ENCODE measurements at places on chromosomes 6 and 20. TPM values are rescaled to one million over a fixed set of nuclear protein-coding genes. Genes with fewer than 3 reads are reported as not detected.

GRCh38 chr6:14269436-14269835 lies 151.9 kb downstream of the CD83 start:
- H3K27me3 ChIP-seq, result no peaks in the 10 kb centered on the region
- no peaks in the 10 kb centered on the region for H3K36me3 ChIP-seq
- H3K4me1 ChIP-seq, result peaks cover 3% of the 10 kb centered on the region
- H3K4me3 ChIP-seq, result no peak overlapping the region
- DNase-seq, result no peak

DNA sequence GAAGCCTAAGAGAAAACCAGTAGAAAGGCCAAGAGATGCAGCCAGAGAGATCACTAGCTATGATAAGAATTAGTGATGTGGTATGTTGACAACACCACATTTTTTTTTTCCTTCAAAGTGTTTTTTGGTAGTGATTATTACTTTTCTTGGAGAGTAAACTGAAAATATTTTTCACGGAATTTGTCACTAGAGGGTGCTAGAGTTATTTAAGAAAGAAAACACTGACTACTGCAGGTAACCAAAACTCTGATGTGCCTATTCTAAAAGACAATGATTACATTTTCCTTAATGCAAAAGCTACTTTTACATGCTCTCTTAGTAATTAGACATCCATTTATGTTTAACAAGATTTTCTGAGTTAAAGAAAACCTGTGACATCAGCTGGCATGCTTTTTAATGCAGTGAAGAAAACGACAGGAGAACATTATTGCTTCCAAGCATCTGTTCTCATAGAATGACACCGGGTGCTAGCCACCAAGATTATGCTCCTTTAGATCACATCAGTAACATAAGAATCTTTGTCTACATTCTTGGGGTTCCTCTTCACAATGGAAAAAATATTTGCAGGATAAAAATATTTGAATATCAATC lies 28.8 kb downstream of the RWDD2A start:
- H3K36me3 ChIP-seq, result no peaks in the 10 kb centered on the region
- H3K4me1 ChIP-seq, result no peaks in the 10 kb centered on the region
- no peaks in the 10 kb centered on the region for H3K27me3 ChIP-seq
- no peak overlapping the region for H3K4me3 ChIP-seq
- no peak overlapping the region for H3K27ac ChIP-seq

DNA sequence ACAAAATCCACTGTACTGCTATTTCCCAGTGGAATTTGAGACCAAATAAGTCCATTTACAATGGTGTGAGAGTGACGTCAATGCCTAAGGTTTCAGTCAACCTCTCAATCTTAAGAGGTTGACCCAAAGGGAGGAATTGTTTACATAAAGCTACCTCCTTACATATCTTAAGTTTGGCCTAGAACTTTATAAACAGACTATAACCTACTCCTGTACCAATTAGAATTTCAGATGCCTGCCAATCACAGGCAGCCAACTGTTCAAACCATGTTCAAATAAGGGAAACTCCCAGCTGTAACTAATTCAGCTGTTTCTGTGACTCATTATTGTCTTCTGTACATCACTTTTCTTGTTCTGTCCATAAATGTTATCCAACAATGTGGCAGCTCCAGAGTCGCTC lies 14.5 kb downstream of the LGSN start:
- no peak for DNase-seq
- H3K27me3 ChIP-seq, result no peaks in the 10 kb centered on the region
- H3K4me3 ChIP-seq, result no peak overlapping the region
- no peaks in the 10 kb centered on the region for H3K36me3 ChIP-seq

- H3K4me1 ChIP-seq, result peaks cover 9% of the 10 kb centered on the region
- no peaks in the 10 kb centered on the region for H3K27me3 ChIP-seq
- DNase-seq, result no peak
Measured at GRCh38 chr6:105592329-105592728, 189.4 kb upstream of the PREP start.

- H3K4me3 ChIP-seq, result no peak overlapping the region
- no peaks in the 10 kb centered on the region for H3K4me1 ChIP-seq
- no peak for DNase-seq
- no peak overlapping the region for H3K27ac ChIP-seq
Measured at GRCh38 chr6:42226161-42226611, 8.5 kb upstream of the MRPS10 start.

- peak overlapping the region; percentile 94 for H3K27ac ChIP-seq
- H3K4me1 ChIP-seq, result peaks cover 100% of the 10 kb centered on the region
- H3K27me3 ChIP-seq, result no peaks in the 10 kb centered on the region
- peak overlapping the region; percentile 88 for H3K4me3 ChIP-seq
- no peaks in the 10 kb centered on the region for H3K36me3 ChIP-seq
Measured at GRCh38 chr6:142850679-142851423, 94.1 kb downstream of the HIVEP2 start.

- no peaks in the 10 kb centered on the region for H3K4me1 ChIP-seq
- H3K27me3 ChIP-seq, result peaks cover 11% of the 10 kb centered on the region
- DNase-seq, result no peak
- no peaks in the 10 kb centered on the region for H3K36me3 ChIP-seq
Measured at GRCh38 chr20:4563031-4563430, 158.7 kb upstream of the PRND start.

DNA sequence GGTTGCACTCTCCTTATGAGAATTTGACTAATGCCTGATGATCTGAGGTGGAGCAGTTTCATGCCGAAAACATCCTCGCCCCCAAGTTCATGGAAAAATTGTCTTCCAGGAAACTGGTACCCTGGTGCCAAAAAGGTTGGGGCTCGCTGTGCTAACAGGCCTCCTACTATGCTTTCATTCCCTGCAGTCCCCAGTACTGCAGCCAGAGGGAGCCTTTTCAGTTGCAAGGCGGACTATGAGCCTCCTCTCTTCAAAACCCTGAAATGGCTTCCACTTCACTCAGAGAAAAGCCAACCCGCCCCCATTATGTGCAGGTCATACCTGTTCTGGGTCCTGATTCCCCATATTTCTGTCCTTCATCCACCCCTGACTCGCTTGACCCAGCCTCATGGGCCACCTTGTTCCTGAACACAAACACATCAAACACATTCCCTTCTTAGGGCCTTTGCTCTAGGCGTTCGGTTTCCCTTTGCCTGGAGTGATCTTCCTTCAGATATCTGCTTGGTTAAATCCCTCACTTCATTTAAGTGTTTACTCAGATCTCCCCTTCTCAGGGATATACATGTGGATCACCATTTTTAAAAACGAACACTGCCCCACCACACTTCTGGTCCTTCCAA lies 173.7 kb downstream of the PHACTR1 start:
- DNase-seq, result peak; percentile 13
- no peaks in the 10 kb centered on the region for H3K4me1 ChIP-seq
- no peak overlapping the region for H3K4me3 ChIP-seq

GRCh38 chr6:34514593-34515472 lies 41.3 kb downstream of the SPDEF start:
- no peak overlapping the region for H3K4me3 ChIP-seq
- no peak overlapping the region for H3K27ac ChIP-seq
- no peaks in the 10 kb centered on the region for H3K4me1 ChIP-seq
- no peaks in the 10 kb centered on the region for H3K36me3 ChIP-seq

DNA sequence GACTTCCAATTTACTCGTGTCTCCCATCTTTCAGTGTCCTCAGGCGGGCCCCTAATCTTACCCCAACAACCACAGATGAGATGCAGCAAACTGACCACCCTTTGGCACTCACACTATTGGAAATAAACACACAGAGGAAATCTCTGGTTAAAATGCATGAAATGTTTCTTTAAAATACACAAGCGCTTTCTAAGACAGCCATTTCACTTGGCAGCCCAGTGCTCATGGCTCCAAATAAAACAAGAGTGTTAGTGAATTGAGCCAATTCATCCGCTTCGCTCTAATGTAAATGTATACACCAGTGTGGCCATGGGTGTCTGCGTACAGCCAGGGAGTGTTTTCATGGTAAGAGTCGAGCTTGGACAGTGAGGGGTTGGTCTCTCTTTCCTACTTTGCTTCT lies 282.9 kb downstream of the CLIC5 start:
- DNase-seq, result no peak
- no peaks in the 10 kb centered on the region for H3K36me3 ChIP-seq
- H3K27me3 ChIP-seq, result no peaks in the 10 kb centered on the region
- H3K4me3 ChIP-seq, result no peak overlapping the region
- H3K27ac ChIP-seq, result no peak overlapping the region

DNA sequence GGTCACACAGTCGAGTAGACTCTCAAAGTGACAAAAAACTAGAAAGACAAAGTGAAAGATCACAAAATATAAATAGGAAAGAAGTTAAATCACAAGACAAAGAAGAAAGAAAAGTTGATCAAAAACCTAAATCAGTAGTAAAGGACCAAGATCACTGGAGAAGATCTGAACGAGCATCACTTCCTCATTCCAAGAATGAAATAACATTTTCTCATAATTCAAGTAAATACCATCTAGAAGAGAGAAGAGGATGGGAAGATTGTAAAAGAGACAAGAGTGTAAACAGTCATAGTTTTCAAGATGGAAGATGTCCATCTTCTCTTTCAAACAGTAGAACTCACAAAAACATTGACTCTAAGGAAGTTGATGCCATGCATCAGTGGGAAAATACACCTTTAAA lies 31.6 kb upstream of the GJA10 start:
- H3K27ac ChIP-seq, result no peak overlapping the region
- H3K27me3 ChIP-seq, result no peaks in the 10 kb centered on the region
- H3K36me3 ChIP-seq, result peaks cover 76% of the 10 kb centered on the region
- H3K4me3 ChIP-seq, result no peak overlapping the region
- peak; percentile 26 for DNase-seq
- H3K4me1 ChIP-seq, result peaks cover 4% of the 10 kb centered on the region

DNA sequence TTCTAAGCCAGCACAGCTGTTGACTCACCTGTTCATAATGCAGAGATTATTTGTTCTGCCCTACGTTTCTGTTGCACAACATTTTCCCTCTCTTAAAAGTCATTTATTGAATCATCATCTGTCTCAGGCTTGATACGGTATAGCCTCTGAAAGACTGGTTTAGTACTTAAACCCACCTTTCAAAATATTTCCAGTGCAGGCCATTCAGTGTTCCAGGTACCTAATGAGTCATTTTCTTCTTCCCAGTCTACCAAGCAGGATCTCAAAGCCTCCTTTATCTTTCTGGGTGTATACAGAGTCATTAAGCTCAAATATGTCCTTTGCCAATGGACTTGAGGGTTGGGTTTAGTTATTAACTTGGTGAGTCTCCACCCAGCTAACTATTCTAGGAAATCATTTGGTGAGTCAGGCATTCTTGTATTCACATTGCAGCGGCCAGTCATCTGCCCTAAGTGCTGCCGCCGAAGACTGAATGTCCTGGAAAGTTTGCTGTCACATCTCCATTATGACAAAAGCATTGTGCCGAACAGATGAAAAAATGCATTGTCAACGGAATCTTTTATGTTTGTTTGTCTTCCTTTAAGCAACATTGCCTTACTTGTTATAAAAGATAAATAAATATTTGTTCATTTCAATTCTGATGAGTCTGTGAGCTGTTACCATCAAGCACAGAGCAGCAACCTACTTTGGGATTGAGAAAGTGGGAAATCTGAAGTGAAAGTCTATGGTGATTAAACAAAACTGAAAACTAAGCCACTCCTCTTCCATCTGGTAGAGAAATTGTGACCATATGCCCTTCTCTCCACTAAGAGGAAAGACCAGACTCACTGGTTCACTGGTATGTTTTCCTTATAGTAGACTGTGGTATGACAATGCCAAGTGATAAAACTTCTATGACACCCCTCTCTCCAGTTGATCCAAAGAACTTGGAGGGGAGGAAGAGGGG lies 14.3 kb upstream of the FAM135A start:
- H3K36me3 ChIP-seq, result no peaks in the 10 kb centered on the region
- peaks cover 23% of the 10 kb centered on the region for H3K27me3 ChIP-seq
- no peak overlapping the region for H3K27ac ChIP-seq

DNA sequence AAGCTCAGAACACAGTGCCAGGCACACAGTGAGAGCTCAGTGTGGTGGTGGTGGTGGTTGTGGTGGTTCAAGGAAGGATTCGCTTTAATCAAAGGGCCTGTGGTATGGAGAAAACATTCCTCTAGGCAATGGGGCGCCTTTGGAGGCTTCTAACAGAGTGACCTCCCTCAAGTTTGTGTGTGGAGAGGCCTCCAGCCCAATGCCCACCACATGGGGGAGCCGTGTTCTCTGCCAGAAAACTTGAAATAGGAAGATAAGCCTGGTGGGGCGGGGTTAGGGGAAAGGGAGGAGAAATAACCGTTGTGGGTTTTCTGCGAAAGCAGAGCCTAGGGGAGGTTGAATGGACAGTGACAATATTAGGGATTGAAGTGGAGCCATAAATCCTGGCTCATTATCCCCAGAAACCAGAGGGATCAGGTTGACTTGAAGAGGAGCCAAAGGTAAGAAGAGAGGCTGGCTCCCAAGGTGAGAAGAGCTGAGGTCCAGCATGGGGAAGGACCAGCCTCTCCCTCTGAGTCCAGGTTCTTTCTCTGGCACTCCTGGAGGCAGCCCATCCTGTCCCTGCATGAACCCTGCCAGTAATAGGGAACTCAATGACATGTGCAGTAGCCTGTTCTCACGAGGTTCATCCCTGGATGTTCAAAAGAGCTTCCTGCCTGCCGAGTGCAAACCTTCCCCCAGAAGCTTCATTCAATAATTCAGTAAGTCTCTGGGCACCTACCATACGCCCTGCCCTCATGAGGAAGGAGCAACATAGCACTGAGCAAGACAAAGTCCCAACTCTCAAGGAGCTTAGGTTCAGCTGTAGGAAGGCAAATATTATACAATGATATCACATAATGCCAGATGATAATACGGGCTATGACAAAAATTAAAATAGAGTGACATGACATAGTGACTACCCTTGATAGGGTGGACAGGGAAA lies 51.4 kb downstream of the TGM2 start:
- no peak overlapping the region for H3K4me3 ChIP-seq
- no peak for DNase-seq
- H3K36me3 ChIP-seq, result no peaks in the 10 kb centered on the region
- no peaks in the 10 kb centered on the region for H3K27me3 ChIP-seq
- no peaks in the 10 kb centered on the region for H3K4me1 ChIP-seq
- H3K27ac ChIP-seq, result no peak overlapping the region

GRCh38 chr6:139146317-139146726 lies 11.4 kb downstream of the HECA start:
- peaks cover 7% of the 10 kb centered on the region for H3K36me3 ChIP-seq
- peaks cover 95% of the 10 kb centered on the region for H3K4me1 ChIP-seq
- no peaks in the 10 kb centered on the region for H3K27me3 ChIP-seq
- DNase-seq, result no peak
- peak overlapping the region; percentile 87 for H3K4me3 ChIP-seq

- H3K4me1 ChIP-seq, result peaks cover 2% of the 10 kb centered on the region
- DNase-seq, result no peak
- no peak overlapping the region for H3K27ac ChIP-seq
- peaks cover 2% of the 10 kb centered on the region for H3K27me3 ChIP-seq
Measured at GRCh38 chr6:25953733-25954132, 8.9 kb upstream of the TRIM38 start.

DNA sequence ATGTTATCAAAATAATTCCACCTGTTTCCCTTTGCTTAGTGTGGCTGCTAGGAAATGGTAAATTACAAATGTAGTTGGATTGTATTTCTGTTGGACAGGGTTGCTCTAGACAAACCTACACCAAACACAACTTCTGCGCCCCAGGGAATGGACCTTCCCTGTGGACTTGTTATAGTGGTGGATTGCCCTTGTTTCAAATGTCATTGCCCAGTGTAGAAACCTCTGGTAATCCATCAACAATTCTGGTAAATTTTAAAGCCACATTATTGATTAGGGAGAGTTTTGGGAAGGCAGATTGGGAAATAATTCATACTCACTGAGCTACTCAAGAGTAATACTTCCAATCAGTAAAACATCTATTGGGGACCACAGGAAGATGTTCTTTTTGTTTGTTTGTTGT lies 239.8 kb downstream of the ARID1B start:
- no peaks in the 10 kb centered on the region for H3K36me3 ChIP-seq
- no peaks in the 10 kb centered on the region for H3K27me3 ChIP-seq
- H3K4me3 ChIP-seq, result no peak overlapping the region
- DNase-seq, result no peak

The OVOL2 gene
- not detected for polyA plus RNA-seq

The NDUFAF5 gene
- polyA plus RNA-seq, result 7.3 TPM

The SLC35D3 gene
- not detected for polyA plus RNA-seq

The HSPA12B gene
- not detected for polyA plus RNA-seq

The LHFPL5 gene
- polyA plus RNA-seq, result not detected

The PCK1 gene
- polyA plus RNA-seq, result not detected
